Activated CD8-positive, alpha-beta memory T cell treated with anti-CD3 and anti-CD28 coated beads for 1 hour (primary cell): ENCODE measurements at places on chromosomes 3 and 15.

- no peak for DNase-seq
Measured at GRCh38 chr3:145936971-145937370, 224.0 kb downstream of the PLOD2 start.

DNA sequence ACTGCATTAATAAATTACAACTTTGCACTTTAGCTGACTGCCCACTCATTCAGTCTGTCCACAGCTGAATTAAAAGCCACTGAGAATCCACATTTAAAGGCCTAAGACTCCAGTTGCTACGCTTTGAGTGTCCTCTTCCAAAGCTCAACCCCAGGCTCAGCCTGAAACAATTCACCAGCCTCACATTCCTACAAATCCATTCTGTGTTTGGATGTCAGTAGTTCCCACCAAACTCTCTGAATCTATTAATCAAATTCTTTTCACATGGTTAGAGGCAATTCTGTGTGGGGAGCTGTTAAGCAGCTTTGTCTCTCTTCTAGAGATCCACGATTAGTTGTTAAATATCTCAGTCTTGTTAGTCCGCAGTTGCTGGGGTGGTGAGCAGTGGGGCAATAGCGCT lies 116.8 kb upstream of the UBE2E2 start:
- no peak for DNase-seq

DNA sequence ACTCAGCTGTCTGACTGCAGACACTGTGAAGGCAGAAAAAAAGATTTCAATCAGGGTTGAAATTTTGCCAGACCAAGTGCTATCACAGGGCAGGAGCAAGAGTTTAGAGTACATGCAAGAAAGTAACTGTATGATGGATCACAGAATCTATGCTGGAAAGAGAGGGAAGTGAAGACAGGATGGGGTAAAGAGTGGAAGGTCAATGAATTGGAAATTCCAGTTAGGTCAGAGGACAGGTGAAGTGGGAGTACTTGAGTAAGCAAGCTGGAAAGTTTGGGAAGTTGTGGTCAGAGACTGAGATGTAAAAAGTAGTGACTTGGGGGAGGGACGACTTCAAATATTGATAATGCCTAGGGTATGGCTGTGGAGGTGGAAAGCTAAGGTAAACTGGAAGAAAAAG lies 7.2 kb downstream of the SPG11 start:
- no peak for DNase-seq

DNA sequence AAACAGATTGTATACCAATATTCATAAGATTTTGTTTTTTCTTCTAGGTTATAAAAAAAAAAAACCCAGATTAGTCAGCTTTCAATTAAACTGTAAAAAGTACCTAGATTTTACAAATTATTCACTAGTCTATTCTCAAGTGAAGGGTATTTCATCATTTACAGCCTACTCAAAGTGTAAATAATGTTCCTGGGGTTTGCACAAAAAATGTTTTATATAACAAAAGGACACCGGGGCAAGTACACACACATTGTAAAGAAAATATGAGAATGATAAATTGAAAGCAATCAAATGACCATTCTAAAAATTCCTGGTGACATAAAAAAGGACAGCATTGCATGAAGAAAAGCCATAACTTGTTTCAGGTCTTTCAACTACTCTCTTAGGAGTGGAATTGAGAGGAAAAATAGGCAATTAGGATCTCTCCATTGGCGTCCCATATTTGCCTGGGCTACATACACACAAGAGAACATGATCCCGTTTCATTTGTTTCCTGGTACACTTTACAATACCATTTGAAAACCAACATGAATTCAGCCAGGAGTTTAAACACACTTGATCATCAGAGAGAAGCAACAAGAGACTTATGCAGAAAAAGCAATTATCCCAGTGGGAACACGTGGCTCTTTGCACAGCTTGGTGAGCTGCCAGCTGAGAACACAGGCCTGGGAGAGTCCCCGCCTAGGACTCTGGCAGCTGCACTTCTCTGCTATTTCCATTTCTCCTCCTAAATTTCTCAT lies 1039.2 kb downstream of the ROBO1 start:
- no peak for DNase-seq

DNA sequence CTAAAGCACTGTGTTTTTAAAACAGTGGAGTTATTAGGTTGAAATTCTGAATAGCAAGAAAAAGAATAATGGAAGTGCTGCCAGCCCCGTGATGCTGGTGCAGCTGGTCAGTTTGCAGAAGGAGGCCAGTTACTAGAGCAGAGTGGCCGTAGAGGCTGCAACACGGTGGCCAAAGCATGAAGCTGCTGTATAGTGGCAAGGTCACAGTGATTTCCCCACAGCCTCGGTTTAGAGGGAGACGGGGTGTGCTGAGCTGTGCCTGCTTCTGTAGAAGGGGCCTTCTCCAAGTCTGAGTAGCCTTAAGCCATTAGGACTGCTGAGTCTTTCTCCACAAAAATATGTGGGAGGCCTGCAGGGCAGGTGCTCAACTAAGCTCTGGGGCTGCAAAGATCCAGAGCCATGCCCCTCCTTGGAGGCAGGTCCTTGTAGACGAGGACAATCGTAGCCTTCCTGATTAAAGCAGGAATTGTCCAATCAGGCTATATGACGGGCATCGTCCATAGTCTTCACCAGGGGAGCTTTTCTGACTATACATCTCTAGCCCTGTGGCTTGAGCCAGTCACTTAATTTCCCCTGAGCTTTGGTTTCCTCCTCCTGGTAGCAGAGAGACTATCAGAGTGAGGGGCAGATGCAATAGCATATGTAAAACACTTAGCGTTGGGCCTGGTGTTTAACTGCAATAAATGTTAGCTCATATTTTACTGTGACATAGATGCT lies 151.6 kb downstream of the PGPEP1L start:
- no peak for DNase-seq

- no peak for DNase-seq
Measured at GRCh38 chr15:29040370-29040751, 154.6 kb downstream of the APBA2 start.

DNA sequence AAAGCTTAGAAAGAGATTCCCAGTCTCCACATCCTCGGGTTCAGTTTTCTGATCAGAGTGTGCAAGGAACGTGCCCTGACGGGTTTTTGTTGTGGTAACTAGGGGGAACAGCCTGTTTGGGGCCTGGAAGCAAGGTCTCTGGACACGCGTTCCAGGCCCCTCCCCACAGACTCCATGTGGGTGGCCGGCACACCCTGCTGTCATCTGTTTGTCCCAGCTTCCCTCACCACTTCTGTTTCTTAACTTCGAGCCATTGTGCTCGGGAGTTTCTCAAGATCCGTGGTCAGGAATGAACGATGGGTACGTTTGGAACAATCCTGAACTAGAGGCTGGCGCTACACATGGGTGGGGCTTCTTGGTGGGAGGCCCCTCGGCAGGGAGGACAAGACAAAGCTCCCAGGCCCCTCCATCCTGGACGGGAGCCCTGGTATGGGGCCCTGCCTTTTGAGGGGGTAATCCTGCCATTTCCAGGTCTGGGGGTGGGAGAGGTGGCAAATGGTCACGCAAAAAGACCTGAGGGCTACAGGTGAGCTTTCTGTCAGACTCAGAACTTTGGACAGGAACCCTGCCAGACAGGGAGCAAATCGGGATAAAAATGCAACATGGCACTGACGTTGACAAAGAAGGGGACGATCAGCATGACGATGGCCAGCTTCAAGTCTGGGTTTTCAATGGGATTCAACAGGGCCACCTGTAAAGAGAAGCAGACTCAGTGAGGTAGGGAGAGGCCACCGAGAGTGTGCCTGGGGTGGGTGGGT lies 8.5 kb upstream of the MUSTN1 start:
- DNase-seq: no peak

- no peak for DNase-seq
Measured at GRCh38 chr3:172516318-172517214, 6.7 kb downstream of the TNFSF10 start.

DNA sequence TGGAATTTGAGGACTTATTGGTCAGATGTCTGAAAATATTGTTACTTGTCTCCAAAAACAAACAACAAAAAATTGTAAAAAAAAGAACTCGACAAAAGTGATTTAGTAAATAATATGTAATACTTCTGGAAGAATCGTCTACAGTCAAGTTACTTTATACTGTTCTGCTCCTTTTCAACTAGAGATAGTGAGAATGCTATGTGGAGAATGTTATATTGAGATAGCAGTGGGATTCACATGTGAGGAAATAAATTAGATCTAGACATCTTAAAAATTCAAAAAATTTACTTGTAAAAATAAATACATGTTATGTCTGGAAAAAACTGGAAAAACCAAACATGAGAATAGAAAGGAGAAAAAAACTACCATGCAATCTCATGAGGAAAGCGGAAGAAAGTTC lies 64.9 kb downstream of the SGO1 start:
- DNase-seq: no peak

DNA sequence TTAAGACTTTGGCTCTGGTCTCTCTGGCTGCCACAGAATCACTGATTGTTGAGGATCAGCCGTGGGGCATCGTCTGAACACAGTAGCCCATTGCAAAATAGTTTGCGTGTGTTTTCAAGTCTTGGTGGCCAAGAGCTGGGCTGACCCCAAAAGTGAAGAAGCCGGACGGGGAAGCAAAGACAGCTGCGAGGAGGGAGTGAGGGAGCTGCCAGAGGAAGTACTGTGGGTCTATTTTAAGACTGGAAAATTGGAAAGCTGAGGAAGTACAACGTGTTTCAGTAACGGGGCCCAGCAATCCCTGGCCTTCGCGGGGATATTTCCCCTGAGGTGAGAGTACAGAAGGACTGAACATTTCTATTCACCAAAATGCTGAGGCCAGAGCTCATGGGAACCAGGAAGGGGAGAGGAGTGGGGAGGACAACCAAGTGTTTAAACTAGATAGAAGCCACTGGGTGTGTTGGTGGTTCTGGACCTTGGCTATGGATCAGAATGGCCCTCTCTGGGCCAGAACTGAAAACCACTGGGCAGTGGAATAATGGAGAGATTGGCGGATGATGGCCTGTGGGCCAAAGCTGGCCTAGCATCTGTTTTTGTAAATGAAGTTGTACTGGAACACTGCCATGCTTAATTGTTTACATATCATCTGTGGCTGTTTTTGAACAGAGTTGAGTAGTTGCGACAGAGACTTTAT lies 34.1 kb upstream of the LIMD1 start:
- DNase-seq: no peak

DNA sequence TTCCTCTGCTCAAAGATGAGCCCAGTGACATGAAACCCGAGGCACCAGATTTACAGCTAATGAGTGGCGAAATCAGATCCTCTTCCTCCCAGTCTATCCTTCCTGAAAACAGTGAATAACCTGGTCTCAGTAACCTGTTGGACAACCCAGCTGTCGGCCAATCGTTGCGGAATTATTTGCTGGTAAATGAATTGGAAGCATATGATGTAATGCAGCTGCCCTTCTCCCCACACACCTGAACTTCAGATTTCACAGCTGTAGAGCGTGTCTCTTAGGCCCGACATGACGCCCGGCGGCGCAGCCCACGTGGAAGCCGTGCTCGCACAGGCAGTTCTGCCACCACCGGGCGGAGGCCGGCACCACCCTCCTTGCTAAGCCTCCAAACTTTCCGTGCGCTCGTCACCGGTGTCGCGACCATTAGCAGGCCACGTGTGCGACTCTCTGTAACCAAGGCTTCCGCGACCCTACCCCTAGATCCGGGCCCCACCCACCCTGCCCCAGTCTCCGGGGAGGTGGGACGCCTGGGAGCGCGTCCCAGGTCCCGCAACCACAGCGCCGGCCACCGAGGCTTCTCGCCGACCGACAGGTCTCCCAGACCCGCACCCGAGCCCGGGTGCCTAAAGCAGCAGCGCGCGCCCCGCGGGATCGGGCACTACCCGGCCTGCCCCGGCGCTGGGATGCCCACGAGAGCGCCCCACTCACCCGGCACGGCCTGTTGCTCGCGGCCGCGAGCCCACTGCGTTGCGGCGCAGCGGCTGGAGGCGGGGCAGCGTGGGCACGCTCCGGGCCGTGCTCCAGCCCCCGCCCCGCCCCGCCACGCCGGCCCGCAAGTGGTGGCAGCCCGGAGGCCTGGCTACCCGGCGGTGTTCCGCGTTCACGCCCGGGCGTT lies at the start of gene RIOX2:
TSS of gene RIOX2 (minus strand) at position 753 of the 889 bp plus-strand sequence. CDS start 4,838 bp downstream, outside the sequence.
- DNase-seq: peak; percentile 60
